ENCODE measurements at places on chromosomes 6 and 20.

DNA sequence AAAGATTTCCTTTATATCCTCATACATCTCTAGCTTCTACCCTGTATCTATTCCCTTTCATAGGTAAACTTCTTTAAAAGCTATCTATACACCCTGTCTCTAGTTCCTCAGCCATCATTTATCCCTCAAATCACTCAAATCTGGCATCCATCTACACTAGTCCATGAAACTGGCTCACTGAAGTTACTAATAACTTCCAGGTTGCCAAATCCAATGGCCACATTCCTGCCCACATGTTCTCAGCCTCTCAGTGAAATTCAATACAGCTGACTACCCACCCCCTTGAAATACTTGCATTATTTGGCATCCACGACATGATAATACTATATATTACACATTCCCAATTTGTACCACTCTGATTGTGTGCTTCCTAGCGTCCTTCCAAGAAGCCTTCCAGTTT, 8.7 kb downstream of the REPS1 start:
- DNase-seq = no peak

DNA sequence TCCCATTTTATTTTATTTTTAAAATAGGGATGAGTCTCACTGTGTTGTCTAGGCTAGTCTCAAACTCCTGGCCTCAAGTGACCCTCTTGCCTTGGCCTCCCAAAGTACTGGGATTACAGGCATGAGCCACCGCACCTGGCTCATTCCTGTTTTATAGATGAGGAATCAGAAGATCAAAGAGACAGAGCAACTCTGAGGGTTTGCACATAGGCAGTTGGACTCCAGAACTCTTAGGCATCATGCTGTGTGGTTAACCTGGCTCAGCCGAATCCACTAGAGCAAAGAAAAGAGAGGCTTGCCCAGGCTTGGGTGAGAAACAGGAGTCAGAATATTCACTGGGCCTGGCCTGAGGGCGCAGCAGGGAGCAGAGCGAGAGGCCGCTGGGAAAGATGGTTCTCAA, 9.4 kb downstream of the MYH7B start:
- no peak for DNase-seq

- DNase-seq = no peak
Measured at GRCh38 chr6:149248693-149249369, 68.7 kb upstream of the TAB2 start.

- no peak for DNase-seq
Measured at GRCh38 chr6:32070814-32071543, 32.8 kb downstream of the CYP21A2 start.

GRCh38 chr20:63120808-63121090, 95.2 kb downstream of the YTHDF1 start:
- no peak for DNase-seq

DNA sequence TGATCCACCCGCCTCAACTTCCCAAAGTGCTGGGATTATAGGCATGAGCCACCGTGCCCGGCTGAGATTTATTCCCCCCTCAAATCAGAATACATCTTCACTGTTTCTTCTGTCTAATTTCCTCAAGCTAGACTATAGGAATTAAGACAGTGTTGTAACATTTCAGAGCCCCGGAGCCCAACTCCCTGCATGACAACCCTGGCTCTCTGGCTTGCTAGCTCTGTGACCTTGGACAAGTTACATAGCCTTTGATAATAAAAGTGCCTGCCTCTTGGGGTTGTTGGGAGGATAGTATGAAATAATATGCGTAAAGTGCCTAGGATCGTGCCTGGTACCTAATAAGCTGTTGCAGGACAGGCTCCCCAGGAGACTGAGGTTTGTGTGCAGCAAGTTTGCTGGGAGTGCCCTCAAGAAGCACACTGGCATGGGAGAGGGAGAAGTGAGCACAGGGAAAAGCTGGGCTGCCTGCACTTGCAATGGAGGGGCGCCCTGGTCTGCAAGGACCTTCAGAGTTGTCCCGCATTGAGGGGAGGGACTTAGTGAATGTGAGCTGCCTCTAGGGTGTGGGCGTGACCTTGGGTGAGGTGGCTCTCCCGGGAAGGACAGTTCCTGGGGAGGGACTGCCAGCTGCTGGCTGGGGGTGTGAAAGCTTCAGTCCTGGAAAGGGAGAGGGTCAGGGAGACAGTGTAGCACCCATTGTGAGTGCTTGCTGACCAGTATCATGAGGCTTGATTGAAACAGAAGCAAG, 43.4 kb downstream of the TAF8 start:
- no peak for DNase-seq

DNA sequence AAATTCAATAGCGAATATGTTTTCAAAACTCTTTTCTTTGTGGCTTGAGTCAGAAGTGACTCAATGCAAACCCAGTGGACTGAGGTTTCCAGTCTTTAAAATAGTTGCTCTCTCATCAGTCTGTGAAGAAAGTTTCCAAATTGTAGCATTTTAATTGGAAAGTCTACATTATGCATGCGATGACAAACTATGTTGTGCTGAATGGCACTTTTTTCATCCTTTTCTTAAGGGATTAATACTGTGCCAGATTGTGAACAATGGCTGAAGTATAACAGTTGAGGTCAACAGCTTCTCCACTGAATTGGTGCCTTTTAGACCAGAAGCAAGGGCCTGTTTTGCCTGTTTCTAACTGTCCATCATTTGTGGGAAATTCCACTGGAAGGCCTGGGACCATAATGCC, 377.1 kb downstream of the BTBD9 start:
- no peak for DNase-seq

- no peak for DNase-seq
Measured at GRCh38 chr20:44142413-44142812, 44.6 kb downstream of the JPH2 start.

- DNase-seq = no peak
Measured at GRCh38 chr6:92715991-92716390, 703.4 kb downstream of the EPHA7 start.

GRCh38 chr6:158242071-158242606, 70.1 kb upstream of the TULP4 start:
- DNase-seq = no peak

- no peak for DNase-seq
Measured at GRCh38 chr6:17705428-17705777, 1.3 kb downstream of the NUP153 start.

DNA sequence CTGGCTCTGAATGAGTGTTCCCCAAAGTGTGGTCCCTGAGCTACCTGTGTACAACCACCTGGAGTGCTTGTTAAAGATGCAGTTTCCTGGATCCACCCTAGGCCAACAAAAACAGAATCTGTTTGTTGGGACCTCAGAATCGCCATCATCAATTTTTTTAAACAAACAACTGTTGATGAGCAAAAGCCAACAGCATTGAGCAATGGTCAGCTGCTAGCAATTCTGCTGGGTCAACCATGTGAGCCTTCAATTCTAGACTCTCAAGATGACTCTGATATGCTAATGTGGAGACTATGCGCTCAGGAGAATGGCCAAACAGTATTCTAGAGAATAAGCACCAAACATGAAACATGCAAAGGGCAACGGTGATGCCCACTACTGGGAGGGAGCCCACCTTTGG, 64.4 kb upstream of the IYD start:
- DNase-seq = no peak

- no peak for DNase-seq
Measured at GRCh38 chr6:163814494-163815364, 400.2 kb downstream of the QKI start.

DNA sequence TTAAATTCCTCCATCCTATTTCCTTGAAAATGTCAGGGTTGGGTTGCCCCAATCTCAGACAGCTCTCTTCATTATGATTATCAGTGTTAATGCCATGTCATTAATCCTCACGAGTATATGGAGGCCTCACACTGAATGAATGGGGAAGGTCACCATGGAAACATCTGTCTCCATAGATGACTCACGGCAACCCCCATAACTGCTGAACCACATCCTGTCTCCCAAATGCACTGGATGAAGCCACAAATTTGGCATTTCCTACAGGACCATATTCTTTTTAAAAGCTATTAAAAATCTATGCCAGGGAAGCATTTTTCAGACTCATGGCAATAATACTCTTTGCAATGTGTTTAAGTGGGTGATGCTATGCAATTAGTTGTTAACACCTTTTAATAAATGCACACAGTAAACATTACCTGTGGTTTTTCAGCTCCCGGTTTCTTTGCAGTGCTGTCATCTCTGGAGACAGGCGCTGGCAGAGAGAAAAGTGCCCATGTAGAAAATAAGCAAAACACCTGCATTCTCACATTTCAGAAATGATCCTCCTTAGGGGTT, 80.1 kb upstream of the PTPRK start:
- peak; percentile 80 for DNase-seq

DNA sequence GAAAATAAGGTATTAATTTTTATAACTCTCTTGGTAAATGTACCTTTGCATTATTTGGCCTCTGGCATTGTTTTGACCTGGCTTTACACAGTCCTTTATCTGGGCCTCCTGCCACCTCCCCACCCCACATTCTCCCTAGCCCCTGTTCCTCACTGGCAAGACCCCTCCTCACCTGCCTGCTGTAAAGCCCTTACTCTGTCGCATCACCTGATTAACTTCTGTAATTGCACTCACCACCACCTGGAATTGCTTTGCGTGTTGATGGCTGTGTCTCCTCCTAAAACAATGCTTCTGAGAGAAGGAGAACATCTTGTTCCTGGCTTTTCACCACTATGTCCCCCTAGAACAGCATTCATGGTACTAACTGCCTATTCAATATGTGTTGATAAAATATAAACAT, 24.8 kb downstream of the SNX9 start:
- DNase-seq = no peak

DNA sequence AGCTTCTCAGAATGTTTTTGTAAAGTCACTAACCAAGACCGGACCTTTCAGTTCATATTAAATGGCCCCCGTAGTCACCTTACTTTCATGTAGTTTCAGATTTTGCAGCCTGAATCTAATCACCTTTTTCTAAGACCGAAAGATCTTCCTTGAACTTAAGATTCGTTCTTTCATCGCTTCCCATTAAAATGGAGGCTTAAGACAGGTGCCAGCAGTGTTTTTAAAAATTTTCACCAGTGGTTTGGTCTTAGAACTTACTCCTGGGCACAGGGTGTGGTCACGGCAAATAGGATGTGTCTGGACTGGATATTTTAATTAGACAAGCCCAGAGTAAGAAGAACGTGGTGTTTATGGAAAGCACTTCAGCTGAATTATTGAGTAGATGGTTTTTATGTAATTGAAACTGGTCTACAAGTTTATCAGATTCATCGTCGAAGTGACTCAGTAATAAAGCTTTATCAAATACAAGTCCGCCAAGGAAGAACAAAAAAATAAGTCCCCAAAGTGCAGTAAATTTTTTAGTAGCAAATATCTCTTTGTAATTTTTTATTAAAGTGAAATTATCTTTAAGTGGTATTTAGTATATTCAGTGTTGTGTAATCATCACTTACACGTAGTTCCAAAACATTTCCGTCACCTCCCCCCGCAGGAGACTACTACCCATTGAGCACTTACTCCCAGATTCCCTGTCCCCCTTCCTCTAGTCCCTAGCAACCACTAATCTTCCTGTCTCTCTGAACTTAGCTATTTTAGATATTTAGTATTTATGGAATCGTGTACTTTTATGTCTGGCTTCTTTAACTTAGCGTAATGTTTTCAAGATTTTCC, 868 bp downstream of the SRSF3 start:
- peak; percentile 28 for DNase-seq

DNA sequence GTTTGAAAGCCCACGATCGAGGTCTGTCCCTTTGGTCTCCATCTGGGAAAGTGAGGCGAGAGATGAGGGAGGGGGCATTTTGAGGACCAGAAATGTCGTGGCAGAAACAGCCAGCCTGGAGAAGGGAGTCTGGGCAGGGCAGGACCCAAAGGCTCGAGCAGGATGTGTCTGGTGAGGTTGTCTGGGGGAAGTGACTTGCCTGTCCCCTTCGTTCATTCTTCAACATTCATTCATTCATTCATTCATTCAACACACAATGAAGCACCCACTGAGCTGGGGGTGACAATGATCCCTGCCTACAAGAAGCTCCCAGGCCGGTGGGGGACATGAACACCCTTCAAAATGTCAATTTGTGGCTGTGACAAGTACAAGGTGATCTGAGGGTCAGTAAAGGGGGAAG, 80.5 kb downstream of the CEBPB start:
- DNase-seq = no peak

DNA sequence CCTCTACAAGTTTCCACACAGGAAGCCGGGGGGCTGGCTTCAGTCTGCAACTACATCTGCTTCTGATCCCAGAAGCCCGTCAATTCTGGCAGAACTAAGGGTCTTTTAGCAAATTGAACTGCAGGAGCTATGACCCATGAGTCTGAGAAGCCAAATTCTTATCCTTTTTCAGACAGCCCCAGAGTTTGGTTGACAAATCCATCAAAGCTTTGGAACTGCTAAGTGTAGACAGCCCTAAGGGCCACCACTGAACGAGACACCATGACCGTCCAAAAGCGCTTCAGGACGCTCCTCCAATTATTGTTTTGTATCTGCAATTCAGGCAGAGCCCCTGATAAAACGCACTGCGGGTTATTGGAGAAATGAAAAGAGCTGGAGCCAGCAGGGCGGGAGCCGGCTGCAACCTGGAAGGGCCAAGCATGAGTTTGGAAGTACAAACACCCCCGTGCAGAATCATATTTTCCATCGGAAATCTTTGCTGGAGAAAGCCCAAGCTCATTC, 67.1 kb downstream of the GNAS-AS1 start:
- DNase-seq = no peak

- no peak for DNase-seq
Measured at GRCh38 chr20:13644010-13644409, 5.3 kb upstream of the TASP1 start.

GRCh38 chr6:7518877-7519276, 22.6 kb upstream of the DSP start:
- DNase-seq = no peak

GRCh38 chr6:169923468-169924464, 172.3 kb downstream of the ERMARD start:
- DNase-seq = no peak

DNA sequence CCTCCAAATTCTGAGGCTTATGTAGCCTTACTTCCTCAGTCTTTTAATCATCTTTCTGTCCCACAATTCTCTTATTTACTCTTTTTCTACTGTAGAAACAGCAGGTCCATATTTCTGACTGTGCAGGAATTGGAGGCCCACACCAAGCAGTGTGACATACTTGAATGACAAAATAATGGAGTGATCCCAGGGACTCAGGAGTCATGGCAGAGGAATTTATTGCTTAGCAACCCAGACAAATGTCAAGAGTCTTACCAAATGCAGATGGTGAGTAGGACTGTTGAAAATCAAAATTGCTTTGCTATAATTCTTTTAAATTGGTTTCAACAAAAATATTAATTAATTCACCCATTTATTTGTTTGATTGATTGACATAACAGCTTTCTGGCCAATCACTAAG, 59.9 kb downstream of the HTR1B start:
- no peak for DNase-seq

- DNase-seq = no peak
Measured at GRCh38 chr6:130893277-130893676, 66.1 kb downstream of the SMLR1 start.

GRCh38 chr6:53130569-53131290, 17.9 kb downstream of the GCM1 start:
- DNase-seq = no peak

Data from NCI-H524 (cell line).